Activated naive CD4-positive, alpha-beta T cell (primary cell): ENCODE measurements at places on chromosomes 5 and 9.

GRCh38 chr9:108456903-108457302, 398.9 kb downstream of the ACTL7B start:
- no peak for DNase-seq

GRCh38 chr5:107321906-107322305, 348.8 kb downstream of the EFNA5 start:
- DNase-seq, result no peak

GRCh38 chr9:131264231-131264630, 12.1 kb downstream of the FAM78A start:
- DNase-seq, result no peak

DNA sequence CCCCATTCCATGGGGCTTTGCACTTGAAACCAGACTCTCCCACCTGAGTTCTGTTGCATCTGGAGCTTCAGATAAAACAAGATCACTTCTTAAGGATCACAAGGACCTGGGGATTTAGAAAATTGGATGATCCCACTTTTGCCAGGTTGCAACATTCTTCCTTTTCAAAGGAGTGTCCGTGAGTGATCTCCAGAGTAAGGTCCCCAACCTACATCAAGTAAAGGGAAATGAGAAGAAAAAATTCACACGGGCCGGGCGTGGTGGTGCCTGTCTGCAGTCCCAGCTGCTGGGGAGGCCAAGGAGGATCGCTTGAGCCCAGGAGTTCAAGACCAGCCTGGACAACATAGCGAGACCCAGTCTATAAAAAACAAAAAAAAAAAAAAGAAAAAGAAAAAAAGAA, 41.2 kb upstream of the COL5A1 start:
- DNase-seq, result no peak

DNA sequence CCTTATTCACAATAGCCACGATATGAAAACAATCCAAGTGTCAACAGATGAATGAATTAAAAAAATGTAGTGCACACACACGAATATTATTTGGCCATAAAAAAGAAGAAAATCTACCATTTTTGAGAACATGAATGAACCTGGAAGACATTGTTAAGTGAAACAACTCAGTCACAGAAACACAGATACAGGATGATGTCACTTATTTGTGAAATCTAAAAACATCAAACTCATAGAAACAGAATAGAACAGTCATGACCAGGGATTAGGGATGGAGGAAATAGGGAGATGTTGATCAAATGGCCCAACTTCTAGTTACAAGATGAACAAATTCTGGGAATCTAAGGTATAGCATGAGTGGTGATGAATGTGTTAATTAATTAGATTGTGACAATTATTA, 72.3 kb downstream of the MACIR start:
- no peak for DNase-seq

GRCh38 chr5:40981420-40981819, 72.1 kb downstream of the C7 start:
- no peak for DNase-seq

DNA sequence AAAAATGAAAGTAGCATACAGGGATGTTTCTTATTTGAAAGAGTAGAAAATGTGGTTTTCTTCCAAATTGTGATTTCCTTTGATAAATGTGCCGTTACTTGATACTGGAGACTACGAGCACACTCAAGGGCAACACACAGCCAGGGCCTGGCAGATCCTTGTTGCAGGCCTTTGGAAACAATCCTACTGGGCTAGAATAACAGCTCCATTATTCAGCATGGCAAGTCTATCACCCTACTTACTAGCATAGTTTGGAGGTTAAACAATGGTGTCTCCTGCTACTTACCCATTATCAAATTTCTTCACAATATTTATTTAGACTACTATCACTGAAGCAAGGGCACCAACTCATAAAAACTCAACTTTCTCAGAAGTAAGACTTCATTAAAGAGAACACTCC, 140.8 kb upstream of the ZNF608 start:
- no peak for DNase-seq

GRCh38 chr5:103273952-103274351, 15.4 kb downstream of the MACIR start:
- DNase-seq, result no peak

DNA sequence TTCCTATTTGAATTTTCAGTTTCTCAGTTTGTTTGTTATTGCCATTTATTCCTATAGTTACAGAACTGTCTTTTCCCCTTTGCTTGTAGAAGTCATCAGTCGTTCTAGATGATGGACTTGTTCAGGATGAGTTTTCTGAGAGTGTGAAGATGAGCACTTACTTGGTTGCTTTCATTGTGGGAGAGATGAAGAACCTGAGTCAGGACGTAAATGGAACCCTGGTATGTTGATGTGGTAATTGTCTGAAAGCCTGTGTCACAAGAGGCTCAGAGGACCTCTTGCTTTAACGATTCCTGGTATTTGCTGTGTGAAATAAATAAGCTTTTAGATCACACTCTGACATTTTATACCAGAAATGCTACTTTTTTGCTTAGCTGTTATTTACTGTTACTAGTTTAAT, 50.6 kb downstream of the LNPEP start:
- DNase-seq, result no peak

DNA sequence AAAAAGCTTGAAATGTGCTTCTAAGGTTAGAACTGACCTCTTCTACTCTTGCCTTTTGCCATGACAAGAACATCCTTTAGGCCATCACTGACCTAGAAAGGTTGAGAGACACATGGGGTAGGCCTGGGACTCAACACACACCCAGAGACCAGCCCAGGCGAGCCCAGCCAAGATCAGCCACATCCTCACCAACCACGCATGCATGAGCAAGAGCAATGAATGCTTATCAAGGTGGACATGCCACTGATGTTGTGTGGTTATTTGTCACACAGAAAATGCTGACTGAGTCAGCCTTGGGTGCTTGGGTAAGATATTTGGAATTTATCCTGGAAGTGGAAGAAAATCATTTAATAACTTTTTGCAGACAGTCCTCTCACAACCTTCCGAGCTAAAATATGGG, 39.4 kb downstream of the SMIM23 start:
- no peak for DNase-seq

GRCh38 chr5:40916226-40916625, 6.9 kb downstream of the C7 start:
- DNase-seq, result no peak

- DNase-seq, result no peak
These were observed 295.5 kb upstream of the CLINT1 start for GRCh38 chr5:158154226-158155005.

GRCh38 chr9:129857207-129857606, 21.9 kb downstream of the USP20 start:
- no peak for DNase-seq

- no peak for DNase-seq
These were observed 446.5 kb downstream of the EFNA5 start for GRCh38 chr5:107224272-107224671.

DNA sequence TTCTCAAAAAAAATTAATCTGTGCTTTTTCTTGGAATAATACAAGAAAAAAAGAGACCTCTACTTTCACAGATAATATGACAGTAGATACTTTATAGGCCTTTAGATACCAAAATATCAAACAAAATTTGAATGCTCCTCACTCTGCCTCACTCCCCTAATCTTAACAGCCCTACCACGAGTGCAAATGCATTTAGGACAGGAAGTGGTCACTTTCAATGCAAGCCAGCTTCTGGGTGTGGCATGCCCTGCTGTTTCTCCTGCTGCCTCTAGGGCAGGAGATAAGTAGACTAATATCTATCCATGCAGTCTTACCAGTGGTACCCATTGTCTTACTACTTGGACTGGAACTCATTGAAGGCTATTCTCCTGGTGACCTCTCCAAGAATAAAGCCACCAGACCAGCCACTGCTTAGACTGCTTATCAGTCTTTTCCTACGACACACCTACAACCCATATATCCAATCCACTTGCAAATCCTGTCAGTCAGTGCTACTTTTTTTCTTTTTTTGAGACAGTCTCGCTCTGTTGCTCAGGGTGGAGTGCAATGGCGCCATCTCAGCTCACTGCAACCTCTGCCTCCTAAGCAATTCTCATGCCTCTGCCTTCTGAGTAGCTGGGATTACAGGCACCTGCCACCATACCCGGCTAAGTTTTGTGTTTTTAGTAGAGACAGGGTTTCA, 23.0 kb downstream of the FRRS1L start:
- no peak for DNase-seq
